Esophagus muscularis mucosa (tissue), 4 donors: ENCODE measurements at places on chromosomes 4 and X. TPM values are rescaled to one million over a fixed set of nuclear protein-coding genes. Genes with fewer than 3 reads are reported as not detected.

Gene GPR143
- total RNA-seq: 0.29 TPM

Gene PPP2R2C
- 1.2 TPM for total RNA-seq

Gene PCDH10
- total RNA-seq: 0.42 TPM

- H3K4me1 ChIP-seq: peaks cover 20% of the 10 kb centered on the region
- peak overlapping the region; percentile 34 for H3K4me3 ChIP-seq
- H3K27me3 ChIP-seq: no peaks in the 10 kb centered on the region
- no peaks in the 10 kb centered on the region for H3K36me3 ChIP-seq
- no peak for DNase-seq
Measured at GRCh38 chr4:94995684-94996394, 238.1 kb downstream of the BMPR1B start.

DNA sequence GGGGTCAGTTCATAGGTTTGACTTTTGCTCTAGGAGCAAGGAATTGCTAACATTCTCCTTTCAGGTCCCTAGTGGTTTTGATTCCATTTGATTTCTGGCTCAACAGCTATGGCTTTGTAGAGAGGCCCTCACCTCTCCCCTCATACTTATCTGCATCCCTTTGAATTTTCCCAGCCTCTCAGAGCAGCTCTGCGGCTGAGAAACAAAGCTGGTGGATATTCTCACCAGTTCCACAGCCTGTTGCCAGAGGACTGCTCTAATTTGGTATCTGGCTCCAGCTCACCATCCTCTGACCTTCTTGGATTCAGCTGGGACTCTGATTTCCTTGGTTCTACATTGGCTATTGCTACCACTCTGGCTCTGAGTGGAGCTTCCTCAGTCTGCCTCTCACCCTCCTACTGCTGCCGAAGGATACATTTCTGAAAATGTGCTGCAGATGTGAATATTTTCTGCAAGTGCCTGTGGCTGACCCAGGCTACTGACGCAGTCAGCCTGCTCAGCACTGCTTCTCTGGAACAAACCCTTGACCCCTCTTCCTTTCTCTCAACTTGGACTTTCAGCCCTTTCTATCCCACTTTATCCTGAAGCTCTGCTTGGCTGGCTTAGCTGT is 110.9 kb upstream of the ENPEP start:
- no peaks in the 10 kb centered on the region for H3K36me3 ChIP-seq
- H3K4me1 ChIP-seq: no peaks in the 10 kb centered on the region
- no peaks in the 10 kb centered on the region for H3K27me3 ChIP-seq
- H3K27ac ChIP-seq: peak overlapping the region; percentile 5

DNA sequence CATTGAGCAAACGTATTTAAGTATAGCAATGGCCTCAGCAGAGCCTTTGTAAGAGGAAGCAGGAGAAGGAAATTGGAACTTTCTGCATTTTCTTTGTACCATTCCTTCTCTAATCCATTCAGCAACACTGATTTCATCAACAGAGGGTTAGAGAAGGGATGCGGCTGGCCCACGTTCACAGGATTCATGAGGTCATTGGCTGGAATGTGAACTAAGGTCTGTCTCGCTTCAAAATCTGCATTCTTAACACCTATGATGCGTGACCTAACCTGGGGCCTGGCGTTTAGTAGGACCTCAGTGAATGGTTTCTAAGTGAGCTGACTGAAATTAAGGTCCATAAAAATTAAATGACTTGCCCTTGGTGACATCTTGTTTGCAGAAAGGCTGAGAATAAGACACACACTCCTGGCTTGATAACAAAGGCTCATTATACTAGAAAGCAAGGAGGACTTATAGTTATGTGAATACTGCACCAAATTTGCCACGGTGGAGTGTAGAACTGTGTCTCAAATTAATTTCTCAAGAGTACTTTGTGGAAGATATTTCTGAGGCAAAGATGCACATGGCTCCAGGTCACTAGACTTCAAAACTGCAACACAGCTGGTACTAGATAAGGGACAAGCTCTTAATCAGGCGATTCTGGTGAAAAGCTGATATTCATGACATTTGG is 25.4 kb downstream of the FGFBP1 start:
- H3K27ac ChIP-seq: no peak overlapping the region
- no peak overlapping the region for H3K4me3 ChIP-seq
- H3K4me1 ChIP-seq: peaks cover 14% of the 10 kb centered on the region
- no peak for DNase-seq
- no peaks in the 10 kb centered on the region for H3K27me3 ChIP-seq

GRCh38 chr4:46594661-46595060 is 204.7 kb upstream of the GABRA2 start:
- no peak overlapping the region for H3K27ac ChIP-seq
- no peaks in the 10 kb centered on the region for H3K27me3 ChIP-seq
- H3K36me3 ChIP-seq: no peaks in the 10 kb centered on the region

- peaks cover 3% of the 10 kb centered on the region for H3K4me1 ChIP-seq
Measured at GRCh38 chrX:74535408-74536151, 78.8 kb downstream of the RLIM start.

DNA sequence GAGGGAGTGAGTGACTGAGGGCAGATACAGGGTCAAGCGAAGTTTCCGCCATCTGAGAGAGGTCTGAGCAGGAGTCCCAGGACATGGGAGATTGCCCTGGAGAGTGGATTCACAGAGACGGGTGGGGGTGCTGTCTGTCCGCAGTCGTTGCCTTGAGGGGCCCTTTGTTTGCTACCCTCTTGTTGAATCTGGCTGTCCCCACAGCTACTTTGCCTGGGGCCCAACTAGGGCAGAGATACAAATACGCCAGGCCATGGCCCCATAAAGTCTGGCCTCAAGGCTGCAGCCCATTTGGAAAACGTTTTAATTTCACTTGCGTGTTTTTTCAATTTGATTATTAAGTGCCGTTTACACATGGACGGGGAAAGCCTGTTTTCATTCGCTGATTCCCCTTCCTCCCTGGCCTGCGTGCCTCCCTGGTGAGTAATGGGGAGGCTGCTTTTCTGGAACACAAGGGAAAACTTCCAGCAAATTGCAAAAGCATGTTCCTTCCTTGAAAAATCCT is 134.4 kb downstream of the SMIM20 start:
- H3K36me3 ChIP-seq: no peaks in the 10 kb centered on the region
- peak overlapping the region; percentile 79 for H3K27ac ChIP-seq
- no peak overlapping the region for H3K4me3 ChIP-seq
- peaks cover 10% of the 10 kb centered on the region for H3K4me1 ChIP-seq
- DNase-seq: no peak
- no peaks in the 10 kb centered on the region for H3K27me3 ChIP-seq

DNA sequence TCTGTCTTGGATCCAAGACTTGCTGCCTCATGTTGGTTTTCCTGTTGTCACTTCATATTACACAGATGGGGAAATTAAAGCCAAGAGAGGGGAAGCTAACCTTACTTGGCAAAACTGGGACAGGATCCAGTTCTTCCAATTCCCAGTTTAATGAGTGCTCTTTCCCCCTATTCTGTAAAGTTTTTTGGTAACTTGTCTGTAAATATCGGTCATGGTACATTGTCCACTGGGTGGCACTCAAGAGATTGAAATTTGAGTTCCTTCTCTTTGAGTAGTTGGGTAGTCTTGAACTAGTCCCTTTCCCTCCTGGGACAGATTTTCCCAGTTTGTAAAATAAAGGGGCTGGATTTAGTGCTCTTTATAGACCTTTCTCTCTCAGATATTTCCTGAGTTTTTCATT is 12.4 kb upstream of the EOLA2 start:
- no peak for DNase-seq
- no peaks in the 10 kb centered on the region for H3K36me3 ChIP-seq
- H3K27me3 ChIP-seq: no peaks in the 10 kb centered on the region
- peaks cover 4% of the 10 kb centered on the region for H3K4me1 ChIP-seq

Gene FABP2
- not detected for total RNA-seq
